Neural crest cell (in vitro differentiated cells): ENCODE measurements at places on chromosomes 3 and 15.

- DNase-seq: no peak
Observed at GRCh38 chr15:77508541-77509243, 88.0 kb downstream of the HMG20A start.

GRCh38 chr3:47404955-47405790 is 24.4 kb downstream of the PTPN23 start:
- no peak for DNase-seq

DNA sequence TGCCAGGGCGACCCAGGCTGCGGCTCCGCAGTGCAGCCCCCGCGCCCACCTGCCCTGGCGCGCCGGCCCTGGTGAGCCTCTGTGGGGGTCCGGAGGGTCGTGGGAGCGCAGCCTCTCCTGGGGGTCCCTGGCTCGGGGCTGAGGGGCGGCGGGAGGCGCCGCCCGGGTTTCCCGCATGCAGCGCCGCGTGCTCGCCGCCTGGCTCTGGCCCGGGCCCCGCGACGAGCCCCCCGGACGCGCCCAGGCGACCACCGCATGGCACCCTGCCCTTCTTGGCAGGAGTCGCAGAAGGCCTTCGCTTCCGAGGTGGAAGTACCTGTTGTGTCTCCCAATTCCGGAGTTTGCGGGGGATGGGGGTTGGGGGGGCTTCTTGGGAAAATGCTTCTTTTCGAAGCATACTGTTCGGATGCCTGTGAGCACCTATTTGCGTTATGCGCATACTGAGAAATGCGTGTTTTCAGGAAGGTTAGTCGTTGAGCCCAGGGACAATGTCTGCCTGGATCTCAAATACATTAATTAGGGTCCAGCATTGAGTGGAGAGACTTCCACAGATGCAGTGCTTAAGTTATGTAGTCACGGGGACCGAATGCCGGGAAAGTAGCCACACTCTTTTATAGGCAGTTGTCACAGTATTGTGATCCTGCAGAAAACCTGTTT is 1.3 kb downstream of the GABRA5 start:
- no peak for DNase-seq

DNA sequence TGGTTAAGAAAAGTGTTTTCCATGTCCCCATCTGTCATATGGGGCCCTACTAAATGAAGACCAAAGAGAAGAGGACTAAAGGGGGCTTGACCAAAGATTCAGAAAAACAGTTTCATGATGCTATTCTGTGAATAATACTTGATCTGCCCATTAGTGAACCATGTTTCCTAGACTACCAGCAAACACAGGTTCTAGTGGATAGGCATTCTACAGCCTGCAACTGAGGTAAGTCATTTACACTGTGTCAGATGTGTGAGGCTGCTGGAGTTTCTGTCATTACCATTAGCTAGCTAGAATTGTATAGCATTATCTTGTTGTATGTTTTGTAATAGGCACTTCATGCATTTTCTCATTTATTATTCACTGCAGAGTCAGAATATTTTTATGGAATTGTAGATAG is 6.6 kb downstream of the GPR171 start:
- DNase-seq: no peak

GRCh38 chr3:53131096-53131495 is 861 bp upstream of the RFT1 start:
- DNase-seq: no peak

GRCh38 chr3:16911916-16912315 is 27.2 kb downstream of the PLCL2 start:
- DNase-seq: no peak
